ENCODE measurements at places on chromosomes 2 and 18.

DNA sequence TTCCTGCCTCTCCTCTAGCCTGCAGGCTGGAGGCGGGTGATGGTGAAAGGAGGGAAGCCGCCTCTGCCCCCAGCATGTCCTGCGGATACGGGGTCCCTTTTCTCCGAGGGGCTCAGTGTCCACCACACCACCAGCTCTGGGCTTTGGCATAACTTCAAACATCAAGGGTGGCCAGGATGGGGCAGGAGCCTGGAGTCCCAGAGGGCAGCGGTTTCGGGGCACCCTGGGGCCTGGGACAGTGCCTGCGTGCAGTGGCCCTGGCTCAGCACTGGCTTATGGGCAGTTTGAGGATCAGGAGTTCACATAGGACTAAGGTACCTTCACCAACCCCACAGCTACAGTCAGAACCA, 85.5 kb upstream of the GPC1 start:
- no peak for DNase-seq

DNA sequence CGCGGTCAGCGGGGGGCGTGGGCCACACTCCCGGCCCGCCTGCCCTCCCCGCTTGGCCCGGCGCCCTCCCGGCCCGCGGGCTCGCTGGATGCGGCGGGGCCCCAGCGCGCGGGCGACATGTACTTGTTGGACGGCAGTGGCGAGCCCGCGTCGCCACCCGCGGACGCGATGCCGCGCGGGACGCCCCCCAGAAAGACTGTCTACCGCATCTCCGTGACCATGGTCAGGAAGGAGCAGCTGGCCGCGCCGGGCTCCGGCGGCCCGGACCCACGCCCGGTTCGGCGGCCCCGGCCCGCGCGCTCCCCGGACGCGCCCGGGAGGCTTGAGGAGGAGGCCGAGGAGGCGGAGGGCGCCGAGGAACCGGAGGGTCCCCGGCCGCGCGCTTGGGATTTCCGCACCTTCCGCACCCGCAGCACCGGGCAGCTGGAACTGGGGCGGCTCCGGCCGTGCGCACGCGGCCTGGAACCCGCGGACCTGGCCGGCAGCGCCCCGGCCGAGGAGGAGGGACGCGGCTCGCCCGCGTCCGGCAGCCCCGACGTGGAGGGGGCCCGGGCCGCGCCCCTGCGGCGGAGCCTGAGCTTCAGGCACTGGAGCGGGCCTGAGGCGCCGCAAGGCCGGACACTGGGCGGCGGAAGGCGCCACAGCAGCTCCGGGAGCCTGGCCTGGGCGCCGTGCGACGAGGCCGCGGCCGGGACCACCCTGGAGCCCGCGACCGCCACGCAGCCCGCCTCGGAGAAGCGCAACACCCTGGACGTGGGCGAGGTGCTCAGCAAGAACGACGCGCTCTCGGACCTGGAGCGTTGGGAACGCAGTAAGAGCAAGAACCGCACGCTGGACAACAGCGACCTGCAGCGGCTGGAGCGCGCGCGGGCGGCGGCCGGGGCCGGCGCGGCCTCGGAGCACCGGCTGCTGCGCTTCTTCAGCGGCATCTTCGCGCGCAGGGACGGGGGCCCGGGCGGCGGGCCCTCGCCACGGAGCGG, 176.4 kb downstream of the AGAP1 start:
- DNase-seq, result peak; percentile 43

DNA sequence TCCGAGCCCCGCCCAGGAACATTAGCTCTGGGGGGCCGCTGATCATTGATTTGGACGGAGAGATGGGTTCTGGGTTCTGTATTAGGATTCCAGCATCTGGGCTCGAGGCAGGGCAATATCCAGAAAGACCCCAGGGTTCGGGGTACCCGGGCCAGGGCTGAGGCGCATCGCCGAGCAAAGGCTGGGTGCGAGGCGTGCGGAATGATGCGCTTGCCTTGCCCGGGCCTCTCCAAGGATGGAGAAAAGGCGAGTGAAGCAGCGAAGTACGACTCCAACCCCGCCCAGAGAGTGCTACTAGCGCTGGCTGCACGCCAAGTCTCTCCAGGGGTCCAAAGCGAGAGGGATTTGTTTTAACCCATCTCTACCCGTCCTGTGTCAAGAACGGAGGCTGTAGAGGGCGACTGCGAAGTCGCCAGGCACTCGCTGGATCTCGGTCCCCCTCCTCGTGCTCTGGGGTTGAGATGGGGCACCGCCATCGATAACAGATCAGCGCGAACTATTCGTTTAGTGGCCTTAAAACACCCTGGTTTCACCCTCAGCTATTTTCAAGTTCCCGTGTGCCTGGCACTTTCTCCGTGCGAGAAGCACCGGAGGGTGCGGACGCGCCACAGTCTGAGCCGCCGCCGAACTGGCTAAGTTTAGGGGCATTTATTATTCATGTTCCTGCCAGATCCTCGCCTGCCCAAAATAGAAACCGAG, 1.9 kb downstream of the ADCYAP1 start:
- DNase-seq, result no peak

DNA sequence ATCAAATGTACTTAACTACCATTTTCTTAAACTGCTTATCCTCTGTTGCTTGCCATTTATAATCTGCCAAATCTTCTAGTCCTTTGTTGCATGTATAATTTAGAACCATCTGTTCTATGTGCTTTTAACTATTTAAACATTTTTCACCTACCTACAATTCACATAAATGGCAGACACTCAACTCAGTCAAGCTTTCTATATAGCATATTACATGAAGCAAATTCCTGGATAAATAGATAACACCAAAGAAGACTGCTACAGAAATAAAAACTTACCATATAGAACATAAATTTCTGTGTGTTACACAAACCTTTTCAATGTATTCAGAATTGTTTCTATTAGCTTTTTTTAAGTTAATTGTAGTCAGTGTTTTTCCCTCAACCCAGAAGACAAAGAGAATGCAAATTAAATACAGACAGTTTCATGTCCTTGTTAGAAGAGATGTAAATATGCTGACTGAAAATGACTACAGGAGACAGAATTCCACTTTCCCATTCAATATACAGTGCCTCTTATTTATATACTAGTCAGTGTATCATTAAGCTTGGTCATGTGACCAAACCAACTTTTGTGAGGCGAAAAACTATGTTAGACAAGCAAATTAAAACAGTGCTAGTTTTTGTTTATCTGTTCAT, 2.6 kb downstream of the BAZ2B start:
- peak; percentile 45 for DNase-seq

- no peak for DNase-seq
These were observed 242.9 kb downstream of the LDLRAD4 start for GRCh38 chr18:13461469-13461868.

DNA sequence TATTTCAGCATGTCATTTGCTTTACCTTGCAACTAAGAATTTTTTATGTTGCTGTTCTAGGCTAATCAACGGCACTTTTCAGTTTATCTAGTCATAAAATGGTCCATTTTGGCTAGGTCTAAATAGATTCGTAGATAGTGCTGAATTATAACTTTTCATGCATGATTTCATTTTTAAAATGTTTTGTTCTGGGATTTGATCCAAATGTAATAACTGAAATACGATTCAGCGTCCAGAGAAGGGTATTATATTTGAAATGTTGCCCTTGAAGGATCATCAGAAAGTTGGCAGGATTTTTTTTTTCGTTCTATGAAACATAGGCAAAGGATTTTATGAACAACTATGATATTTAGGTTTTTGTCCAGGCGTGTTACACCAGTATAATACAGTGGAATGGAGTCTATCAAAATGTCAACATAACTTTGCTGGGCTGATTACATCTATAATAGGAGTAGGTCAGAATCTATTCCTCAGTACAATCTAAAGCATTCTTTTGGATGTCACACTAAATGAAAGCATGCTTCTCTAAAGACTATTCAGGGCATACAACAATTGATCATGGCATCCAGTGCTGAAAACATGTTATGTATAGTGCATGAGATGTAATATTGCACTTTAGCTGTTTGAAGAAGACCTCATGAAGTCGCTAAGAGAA, 24.8 kb downstream of the TTC27 start:
- no peak for DNase-seq

DNA sequence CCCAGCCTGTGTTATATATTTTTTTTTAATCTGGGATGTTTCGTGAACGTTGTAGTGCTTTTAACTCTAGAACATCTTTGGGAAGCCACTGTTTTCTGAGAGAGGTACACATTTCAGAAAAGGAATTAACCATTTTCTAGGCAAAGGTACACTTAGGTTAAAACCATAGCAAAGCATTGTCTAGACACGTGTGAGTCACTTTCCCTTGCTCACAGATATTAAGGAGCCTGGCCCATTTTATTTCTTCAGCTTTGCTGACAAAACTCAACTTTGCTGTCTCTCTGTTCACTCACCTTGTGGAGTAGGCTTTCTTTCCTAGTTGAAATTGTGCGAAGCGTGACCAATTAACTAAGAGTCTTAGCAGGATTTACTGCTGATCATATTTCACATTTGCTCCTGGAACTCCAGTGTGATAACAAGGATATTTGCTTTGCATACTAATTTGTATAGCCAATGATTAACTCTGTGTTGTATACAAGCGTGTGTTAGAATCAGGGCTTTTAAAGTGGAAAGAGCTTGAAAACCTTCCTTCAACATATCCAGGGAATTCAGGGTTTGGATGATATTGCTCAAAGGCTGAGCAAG, 215.0 kb upstream of the AGAP1 start:
- DNase-seq, result no peak

GRCh38 chr18:4271952-4272351, 183.2 kb downstream of the DLGAP1 start:
- no peak for DNase-seq

GRCh38 chr2:54966837-54967236, 83.4 kb downstream of the RTN4 start:
- DNase-seq, result no peak

GRCh38 chr2:195586062-195586714, 70.8 kb upstream of the SLC39A10 start:
- no peak for DNase-seq

- DNase-seq, result peak; percentile 14
These were observed 650.5 kb downstream of the GALR1 start for GRCh38 chr18:77899972-77900754.

DNA sequence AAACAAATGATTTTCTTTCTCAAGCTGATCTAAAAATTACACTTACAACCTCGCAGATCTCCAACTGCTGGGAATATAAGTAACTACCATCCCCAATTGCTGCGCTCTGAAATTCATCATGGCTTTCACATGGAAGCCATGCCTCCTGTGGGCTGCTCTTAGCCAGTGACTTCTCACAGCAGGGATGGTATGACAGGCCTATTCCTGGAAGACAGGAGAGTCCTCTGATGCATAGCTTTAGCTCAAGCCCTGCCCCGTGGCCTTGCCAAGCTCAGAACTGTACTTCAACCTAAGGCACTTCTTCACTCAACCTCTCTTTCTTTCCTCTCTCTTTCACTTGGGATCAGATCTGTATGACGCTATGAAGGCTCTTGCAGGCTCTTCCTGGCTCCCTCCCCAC, 12.6 kb upstream of the ELAC1 start:
- DNase-seq, result no peak

GRCh38 chr2:83143946-83144345, 1315.1 kb downstream of the SUCLG1 start:
- no peak for DNase-seq

GRCh38 chr2:101736861-101737291, 39.4 kb downstream of the MAP4K4 start:
- DNase-seq, result peak; percentile 95

- DNase-seq, result no peak
These were observed 112.2 kb upstream of the FZD5 start for GRCh38 chr2:207881902-207882301.

DNA sequence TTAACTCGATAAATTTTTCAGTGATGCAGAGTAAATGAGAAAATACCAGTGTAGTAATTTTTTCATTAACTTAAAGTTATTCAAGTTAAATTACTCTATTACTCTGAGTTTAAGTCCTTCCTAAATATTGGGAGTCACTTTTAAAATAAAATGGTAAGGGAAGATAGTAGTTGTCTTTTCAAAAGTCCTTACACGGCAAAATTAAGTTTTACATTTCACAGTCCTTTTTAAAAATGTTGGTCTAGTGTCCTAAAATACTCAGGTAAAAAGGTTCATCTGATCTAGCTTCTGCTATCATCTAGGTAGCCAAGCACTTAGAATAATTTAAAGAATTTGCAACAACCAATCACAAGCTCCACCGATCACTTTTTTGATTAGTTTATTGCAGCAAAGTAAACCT, 146.9 kb downstream of the MEMO1 start:
- no peak for DNase-seq

- no peak for DNase-seq
These were observed 815.1 kb upstream of the RAB6C start for GRCh38 chr2:129164220-129164949.

DNA sequence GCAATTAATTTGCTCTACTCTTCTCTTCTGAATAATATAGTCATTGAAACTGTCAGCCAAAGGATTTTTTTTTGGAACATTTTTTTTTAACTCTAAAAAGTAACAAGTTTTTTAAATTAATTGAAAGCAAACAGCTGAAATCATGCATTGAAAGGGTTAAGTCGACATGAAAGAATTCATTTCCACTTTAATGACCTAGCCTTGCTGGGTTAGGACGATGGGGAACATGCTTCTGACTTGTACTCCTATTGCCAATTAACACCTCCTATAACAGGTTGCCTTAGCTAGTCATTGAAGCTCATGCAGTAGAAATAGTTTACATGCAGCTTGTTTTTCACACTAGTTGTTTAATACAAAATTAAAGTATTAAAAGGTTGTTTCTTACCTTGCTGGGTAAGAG, 47.8 kb downstream of the PSMD14 start:
- DNase-seq, result no peak

- DNase-seq, result no peak
These were observed 202.3 kb upstream of the RAB6C start for GRCh38 chr2:129777146-129777545.

GRCh38 chr18:12879840-12880540, 4.0 kb downstream of the PTPN2 start:
- DNase-seq, result no peak

GRCh38 chr2:206396211-206396610, 47.1 kb upstream of the ADAM23 start:
- DNase-seq, result no peak

- no peak for DNase-seq
These were observed 43.7 kb upstream of the DARS1 start for GRCh38 chr2:136029149-136029548.

DNA sequence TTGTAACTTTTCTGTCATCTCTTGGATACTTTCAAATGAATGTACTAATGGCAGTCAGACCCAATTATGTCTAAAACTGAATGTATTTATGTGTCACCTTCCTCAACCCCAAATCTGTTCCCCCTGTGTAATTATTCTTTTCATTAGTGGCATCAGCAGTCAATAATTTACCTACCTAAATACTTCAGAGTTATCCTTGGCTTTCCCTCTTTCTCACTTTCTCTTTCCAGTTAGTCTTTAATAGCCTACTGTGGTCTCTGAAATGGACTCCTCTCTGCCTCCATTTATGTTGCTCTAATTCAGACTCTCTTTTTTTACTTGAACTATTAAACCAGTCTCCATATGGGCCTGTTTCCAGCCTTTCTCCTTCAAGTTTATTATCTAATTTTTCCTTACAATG, 21.0 kb downstream of the C18orf63 start:
- no peak for DNase-seq
